ENCODE measurements at places on chromosomes 12 and 14. TPM values are rescaled to one million over a fixed set of nuclear protein-coding genes. Genes with fewer than 3 reads are reported as not detected.

DNA sequence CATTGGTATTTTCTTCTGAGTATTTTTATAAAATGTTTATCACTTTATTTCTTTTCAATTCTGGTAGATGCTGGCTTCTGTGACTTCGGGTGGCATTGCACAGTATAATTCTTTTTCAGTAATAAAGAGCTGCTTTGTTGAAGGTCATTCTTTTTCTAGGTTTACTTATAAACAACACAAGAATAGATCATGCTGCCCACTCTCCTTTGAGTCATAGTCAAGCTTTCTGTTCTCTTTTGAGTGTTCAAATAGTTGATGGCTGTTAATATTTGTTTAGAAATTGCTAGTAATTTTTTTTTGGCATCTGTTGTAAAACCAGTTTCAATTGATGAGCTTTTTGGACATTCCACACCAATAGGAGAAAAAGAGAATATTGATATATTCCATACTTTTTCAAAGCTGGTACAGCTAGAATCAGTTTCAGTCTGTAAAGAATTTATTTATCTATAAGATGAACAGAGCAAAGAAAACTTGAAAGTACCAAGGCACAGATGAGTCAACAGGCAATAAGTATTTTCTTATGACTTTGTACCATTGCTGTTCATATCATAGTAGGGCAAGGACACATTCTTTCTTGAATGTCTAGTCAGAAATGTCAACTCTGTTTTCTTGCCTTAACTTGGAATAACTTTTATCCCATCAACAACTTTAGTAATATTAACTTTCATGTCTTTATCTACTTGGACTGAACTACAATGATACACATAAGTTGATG, 513.0 kb upstream of the SEL1L start:
- no peak for DNase-seq
- no peaks in the 10 kb centered on the region for H3K27me3 ChIP-seq
- no peaks in the 10 kb centered on the region for H3K4me1 ChIP-seq
- no peaks in the 10 kb centered on the region for H3K36me3 ChIP-seq

DNA sequence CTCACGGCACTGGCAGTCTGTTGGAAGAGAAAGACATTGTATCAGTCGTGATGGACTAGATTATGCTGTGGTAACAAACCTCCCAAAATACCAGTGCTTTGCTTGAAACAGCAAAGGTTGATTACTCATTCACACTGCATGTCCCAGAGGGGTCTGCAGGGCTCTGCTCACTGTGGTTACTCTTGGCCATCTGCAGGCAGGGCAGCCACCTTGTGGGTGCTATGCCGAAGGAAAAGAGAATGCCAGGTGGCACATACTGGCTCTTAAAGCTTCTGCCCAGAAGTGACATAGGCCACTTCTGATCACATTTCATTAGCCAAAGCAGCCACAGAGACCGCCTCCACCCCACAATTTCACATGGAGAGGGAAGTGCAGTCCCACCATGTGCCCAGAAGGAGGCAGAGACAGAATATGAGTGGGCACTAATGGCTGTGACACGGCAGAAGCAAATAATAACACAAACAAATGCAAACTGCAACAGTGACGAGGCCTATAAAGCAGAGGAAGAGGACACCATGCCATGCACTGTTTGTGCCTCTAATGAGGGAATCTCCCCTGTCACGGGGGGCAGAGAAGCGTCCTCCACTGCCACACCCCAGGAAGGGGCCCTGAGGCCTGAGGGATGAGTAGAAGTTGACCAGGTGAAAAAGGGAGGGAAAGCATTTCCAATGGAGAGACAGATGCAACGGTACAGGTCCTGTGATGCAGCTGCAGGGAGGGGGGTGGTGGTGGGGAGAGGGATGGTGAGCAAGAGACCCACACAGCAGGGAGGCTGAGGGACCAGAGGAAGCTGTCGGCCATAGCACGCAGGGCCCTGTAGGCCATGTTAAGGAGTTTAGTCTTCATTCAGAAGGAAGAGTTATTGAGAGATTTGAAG, 51.7 kb upstream of the KICS2 start:
- DNase-seq: peak; percentile 22
- H3K36me3 ChIP-seq: no peaks in the 10 kb centered on the region
- H3K27ac ChIP-seq: no peak overlapping the region
- H3K4me1 ChIP-seq: no peaks in the 10 kb centered on the region

- H3K36me3 ChIP-seq: no peaks in the 10 kb centered on the region
- peaks cover 11% of the 10 kb centered on the region for H3K4me1 ChIP-seq
- no peaks in the 10 kb centered on the region for H3K27me3 ChIP-seq
- H3K27ac ChIP-seq: no peak overlapping the region
- H3K4me3 ChIP-seq: no peak overlapping the region
Measured at GRCh38 chr12:109277899-109278762, 31.0 kb downstream of the FOXN4 start.

DNA sequence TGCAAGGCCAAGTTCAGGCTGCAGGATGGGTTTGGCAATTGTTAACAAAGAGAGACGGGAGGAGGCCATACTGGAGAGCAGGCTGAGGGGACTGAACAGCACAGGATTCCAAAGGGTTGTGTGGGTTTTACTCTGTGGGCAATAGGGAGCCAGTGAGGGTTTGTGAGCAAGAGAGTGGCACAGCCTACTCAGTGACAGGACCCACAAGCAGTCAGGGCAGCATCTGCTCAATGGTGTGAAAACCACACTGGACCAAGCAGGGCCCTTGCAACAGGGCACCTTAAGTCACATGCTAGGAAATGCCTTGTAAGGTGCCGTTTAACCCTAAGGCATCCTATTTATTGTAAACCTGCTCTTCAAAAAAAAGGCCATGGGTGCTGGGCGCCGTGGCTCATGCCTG, 22.0 kb downstream of the SYNE3 start:
- no peaks in the 10 kb centered on the region for H3K36me3 ChIP-seq
- H3K4me3 ChIP-seq: no peak overlapping the region
- no peaks in the 10 kb centered on the region for H3K27me3 ChIP-seq
- H3K4me1 ChIP-seq: peaks cover 50% of the 10 kb centered on the region
- H3K27ac ChIP-seq: no peak overlapping the region

- H3K4me1 ChIP-seq: no peaks in the 10 kb centered on the region
- no peak overlapping the region for H3K4me3 ChIP-seq
- no peak for DNase-seq
- H3K27ac ChIP-seq: no peak overlapping the region
Measured at GRCh38 chr12:98221243-98221808, 294.1 kb upstream of the TMPO start.

The SYNDIG1L gene
- 0.16 TPM for total RNA-seq

The MAP1LC3B2 gene
- 1.5 TPM for total RNA-seq

The KRT71 gene
- not detected for total RNA-seq

Measured in testis (tissue), 5 donors.